ENCODE measurements at places on chromosomes 3 and 15. TPM values are rescaled to one million over a fixed set of nuclear protein-coding genes. Genes with fewer than 3 reads are reported as not detected.

The DAZL gene
- not detected for total RNA-seq

The BUB1B gene
- 34.6 TPM for total RNA-seq

The HRG gene
- not detected for total RNA-seq

The UROC1 gene
- total RNA-seq, result not detected

The SEC22A gene
- total RNA-seq, result 41.2 TPM

The CLDN18 gene
- total RNA-seq, result not detected

The EPHB3 gene
- 18.4 TPM for total RNA-seq

The DCLK3 gene
- not detected for total RNA-seq

The ISLR gene
- total RNA-seq, result 0.50 TPM

The AQR gene
- total RNA-seq, result 30.0 TPM

The TPRA1 gene
- 30.3 TPM for total RNA-seq

The CCDC80 gene
- 56.8 TPM for total RNA-seq

The ITIH1 gene
- total RNA-seq, result not detected

The OR5K2 gene
- total RNA-seq, result not detected

The CPLX3 gene
- not detected for total RNA-seq

The CLDN16 gene
- total RNA-seq, result 0.33 TPM

The UCN2 gene
- 28.3 TPM for total RNA-seq

The IL17RD gene
- 40.2 TPM for total RNA-seq

The CD276 gene
- total RNA-seq, result 110 TPM

The SCN11A gene
- not detected for total RNA-seq

The KY gene
- total RNA-seq, result not detected

The CA12 gene
- total RNA-seq, result 202 TPM

The MPI gene
- total RNA-seq, result 29.4 TPM

The P3H2 gene
- 174 TPM for total RNA-seq
